ENCODE measurements at places on chromosomes 2 and 18.

DNA sequence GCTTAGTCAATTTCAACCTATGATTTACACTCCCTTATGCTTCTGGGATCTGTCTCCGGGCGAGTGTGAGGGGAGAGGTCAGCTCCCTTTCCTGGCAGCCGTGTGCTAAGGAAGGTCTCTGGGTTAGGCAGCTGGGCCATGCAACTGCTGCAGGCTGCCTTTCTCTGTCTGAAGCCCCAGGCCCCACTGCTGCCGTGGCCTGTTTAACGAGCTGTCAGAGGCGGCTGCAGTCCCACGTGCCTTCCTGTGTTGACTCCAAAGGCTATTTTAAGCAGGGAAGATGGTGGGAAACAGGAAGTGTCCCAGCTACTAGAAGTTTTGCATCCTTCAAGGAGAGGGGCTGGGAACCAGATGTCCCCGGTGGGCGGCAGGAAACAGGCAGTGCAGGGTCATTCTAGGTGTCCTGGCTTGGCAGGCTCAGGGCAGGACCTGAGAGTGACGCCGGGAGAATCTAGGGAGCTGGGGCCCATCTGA, 186.4 kb downstream of the TNS1 start:
- DNase-seq, result no peak

- peak; percentile 19 for DNase-seq
These were observed 301.8 kb downstream of the XIRP2 start for GRCh38 chr2:167190053-167190452.

- DNase-seq, result no peak
These were observed 70.4 kb downstream of the DDX1 start for GRCh38 chr2:15662026-15662425.

- DNase-seq, result no peak
These were observed 7.3 kb downstream of the DIS3L2 start for GRCh38 chr2:231968820-231969219.

GRCh38 chr2:10172033-10172871, 49.7 kb downstream of the RRM2 start:
- DNase-seq, result no peak

- DNase-seq, result no peak
These were observed 8.6 kb upstream of the ZNF407 start for GRCh38 chr18:74589021-74589420.

- peak; percentile 88 for DNase-seq
These were observed 84.0 kb upstream of the DSEL start for GRCh38 chr18:67600181-67601180.

- DNase-seq, result no peak
These were observed 45.3 kb upstream of the KCTD1 start for GRCh38 chr18:26593365-26594320.

DNA sequence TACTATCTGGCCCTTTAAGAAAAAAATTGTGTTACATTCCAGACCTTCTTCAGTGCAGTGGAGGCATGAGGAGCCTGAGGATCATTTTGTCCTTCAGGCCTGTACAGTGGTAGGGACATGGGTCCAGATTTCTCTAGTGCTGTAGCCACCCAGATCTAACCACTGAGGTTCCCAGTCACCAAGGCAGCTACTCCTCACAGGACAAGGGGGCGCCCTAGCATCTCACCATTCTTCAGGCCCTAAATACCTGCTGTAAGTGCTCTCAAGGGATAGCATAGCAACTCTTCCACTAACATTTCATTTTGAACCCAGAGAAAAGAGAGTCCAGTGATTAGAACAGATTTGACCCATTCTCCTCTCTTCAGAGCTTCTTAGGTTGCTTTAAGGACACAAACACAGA, 1533.0 kb downstream of the LRP1B start:
- DNase-seq, result no peak

DNA sequence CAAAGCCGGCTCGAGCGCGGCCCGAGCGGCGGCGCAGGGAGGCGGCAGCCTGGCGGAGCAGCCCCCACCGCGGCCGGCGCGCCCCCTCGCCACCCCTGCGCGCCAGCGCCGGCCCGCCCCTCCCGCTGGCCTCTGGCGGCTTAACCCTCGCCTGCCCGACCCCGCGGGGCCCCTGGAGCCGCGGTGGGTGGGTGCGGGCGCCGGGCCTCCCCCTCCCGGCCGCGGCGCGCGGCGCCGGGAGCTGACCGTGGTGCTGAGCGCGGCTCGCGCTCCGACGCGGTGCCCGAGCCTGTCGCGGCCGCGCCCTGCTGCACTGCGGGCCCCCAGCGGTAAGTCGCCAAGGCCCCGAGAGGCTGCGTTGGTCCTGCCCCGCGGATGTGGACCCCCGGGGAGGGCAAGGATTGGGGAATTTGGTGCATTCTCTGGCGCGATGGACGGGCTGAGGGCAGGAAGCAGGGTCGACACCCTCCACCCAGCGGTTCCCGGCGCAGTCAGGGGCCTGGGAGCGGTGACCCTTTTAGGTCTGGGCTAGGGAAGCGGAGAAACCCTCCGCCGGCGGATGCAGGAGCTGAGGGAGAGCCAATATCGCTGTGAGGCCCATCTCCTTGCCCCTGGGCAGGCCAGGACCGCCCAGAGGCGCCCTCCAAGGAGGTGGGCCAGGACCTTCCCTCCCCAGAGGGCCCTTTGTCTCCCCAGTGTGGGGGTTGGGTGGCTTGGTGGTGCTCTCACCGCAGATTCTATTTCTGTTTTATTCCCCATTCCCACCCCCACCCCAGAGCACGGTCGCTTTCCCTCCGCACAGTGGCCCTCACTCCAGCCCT, 923 bp downstream of the AMER3 start:
- peak; percentile 13 for DNase-seq

DNA sequence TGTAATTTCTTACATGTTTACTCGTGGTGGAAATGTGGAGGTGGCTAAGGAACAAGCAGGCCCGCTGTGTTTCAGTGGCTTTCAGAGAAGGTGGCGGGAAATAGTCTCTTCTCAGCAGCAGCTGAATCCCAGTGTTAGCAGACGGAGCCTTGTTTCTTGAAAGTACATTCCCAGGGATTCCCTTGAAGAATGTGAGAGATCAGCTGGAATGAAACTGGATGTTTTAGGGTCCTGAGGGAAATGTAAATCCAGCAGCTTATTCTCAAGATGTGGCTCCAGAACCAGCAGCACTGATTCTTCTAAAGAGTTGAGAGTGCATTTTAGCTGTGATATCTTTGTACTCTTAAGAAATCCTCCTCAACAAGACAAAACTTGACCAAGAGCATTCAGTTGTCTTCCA, 59.1 kb downstream of the CDC42EP3 start:
- no peak for DNase-seq

DNA sequence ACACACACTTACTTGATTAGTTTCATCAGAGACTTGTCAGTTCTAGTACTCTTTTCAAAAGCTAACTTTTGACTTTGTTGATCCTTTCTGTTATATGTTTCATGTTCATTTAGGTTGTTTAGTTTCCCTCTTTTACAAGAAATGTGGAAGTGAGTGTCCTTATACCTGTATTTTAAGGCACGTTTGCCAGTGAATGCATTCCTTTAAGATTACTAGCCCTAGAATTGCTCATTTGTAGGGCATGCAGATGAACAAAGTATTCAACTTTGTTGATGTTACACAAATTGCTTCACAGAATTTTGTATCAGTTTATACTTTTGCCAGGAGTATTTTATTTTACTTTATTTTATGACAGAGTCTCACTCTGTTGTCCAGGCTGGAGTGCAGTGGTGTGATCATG, 6.3 kb downstream of the IL1RL2 start:
- peak; percentile 62 for DNase-seq

DNA sequence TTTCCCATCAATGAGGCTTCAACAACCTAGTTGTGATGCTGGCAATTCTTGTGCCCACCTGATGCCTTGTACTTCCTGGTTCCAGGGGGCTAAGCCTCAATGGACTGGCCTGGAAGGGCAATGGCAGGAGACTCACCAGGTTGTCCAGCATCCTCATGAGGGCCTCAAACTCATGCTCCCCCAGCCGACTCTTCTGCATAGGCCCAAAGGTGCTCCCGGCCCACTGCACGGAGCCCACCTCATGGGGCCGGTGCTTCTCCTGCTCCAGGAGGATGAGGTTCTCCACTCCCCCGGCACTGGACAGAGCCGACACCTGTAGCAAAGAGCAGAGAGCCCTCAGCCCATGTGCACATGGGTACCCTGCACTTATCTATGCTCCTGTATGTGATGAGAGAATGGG, 84.5 kb downstream of the ADD2 start:
- no peak for DNase-seq

DNA sequence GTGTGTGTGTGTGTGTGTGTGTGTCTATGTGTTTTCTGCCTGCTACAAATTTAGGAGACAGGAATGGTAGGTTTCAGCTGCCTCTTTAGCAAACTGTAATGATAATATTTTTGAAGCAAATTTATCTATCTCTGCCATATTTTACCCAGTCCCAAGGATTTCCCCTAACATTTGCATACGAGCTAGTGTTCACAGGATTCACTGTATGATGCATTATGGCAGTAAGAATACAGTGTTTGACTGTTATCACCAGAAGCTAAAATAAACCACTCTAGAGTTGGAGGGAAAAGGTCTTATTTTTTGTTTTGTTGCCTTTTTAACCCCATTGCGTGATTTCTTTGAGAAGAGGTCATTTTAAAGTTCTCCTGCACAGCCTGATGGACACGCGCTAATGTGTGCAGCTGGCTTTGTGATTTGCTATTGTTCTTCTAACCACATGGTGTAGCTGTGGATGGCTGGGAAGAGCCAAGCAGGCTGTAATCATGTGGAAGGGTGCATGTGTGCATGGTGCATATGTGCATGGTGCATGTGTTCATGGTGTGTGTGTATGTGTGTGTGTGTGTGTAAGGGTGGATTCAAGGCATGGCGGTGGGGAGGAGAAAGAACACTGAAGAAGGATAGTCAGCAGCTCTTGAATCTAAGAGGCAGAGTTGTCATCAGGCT, 62.4 kb downstream of the PLB1 start:
- DNase-seq, result no peak
